ENCODE measurements at places on chromosomes 2 and 18. TPM values are rescaled to one million over a fixed set of nuclear protein-coding genes. Genes with fewer than 3 reads are reported as not detected.

Gene PCARE
- not detected for total RNA-seq

DNA sequence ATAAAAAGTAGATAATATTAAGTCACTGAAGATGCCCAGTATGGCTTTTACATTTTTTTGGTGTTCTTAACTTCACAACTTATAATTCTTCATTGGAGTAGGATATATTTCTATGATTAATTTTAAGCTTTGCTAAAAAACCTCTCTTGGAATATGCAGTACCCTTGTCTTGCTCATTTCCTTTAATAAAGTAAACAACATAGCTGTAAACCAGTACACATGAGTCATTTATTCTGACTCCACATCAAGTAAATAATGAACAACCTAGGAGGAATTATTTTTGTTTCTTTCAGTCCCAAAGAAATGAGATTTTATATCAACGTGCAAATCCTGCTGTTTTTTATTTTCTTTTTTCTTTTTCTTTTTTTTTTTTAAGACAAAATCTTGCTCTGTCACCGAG is 869.1 kb downstream of the CNTNAP5 start:
- DNase-seq = no peak

- no peak for DNase-seq
Observed at GRCh38 chr2:173264603-173265366, 89.9 kb upstream of the CDCA7 start.

- peak; percentile 79 for DNase-seq
Observed at GRCh38 chr2:120237491-120237902, 14.3 kb upstream of the TMEM185B start.

Gene PROKR1
- 0.05 TPM for total RNA-seq

GRCh38 chr2:50396298-50396631 is 635.7 kb downstream of the NRXN1 start:
- no peak for DNase-seq

Gene BBS5
- total RNA-seq = 7.8 TPM

DNA sequence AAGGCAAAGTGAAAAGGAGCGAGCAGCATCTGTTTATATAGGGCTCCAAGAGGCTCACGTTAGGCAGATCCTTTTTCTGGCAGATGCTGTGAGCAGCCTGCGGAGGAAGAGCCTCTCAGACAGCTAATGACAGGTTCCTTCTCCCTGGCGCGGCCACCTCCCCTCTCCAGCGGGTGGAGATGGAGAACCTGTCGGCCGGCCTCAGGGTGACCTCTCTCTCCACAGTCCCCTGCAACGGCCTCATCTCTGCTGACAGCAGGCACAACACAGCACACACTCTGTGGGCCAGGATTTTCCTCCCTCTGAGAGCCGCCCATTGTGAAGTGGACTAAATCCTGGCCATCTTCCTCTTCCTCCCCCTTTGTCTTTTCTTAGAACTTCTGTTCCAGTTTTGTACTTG is 119.8 kb downstream of the PRKCE start:
- peak; percentile 85 for DNase-seq

DNA sequence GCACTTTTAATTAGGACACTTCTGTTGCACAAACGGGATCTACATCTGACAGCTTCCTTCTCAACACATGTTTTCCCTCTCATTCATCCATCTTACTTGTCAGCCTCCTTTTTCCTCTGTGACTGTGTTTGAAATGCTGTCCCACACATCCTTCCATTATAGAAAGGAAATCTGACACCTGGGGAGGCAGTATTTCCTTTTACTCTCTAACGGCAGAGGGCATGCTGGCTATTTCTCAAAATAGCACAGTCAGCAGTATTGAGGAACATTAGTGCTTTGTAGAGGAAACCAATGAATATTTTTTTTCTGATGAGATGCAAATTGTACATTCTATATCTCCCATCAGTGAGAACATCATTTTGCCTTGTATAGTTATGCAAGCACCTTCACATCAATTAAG is 668.7 kb downstream of the SLC4A3 start:
- no peak for DNase-seq

Gene IL1RN
- total RNA-seq = 1.7 TPM

GRCh38 chr18:73923866-73924265 is 223.8 kb downstream of the FBXO15 start:
- DNase-seq = no peak

Measured in posterior vena cava (tissue), 2 donors.